Heart left ventricle (tissue), 16 donors: ENCODE measurements at places on chromosomes 16 and 17. TPM values are rescaled to one million over a fixed set of nuclear protein-coding genes. Genes with fewer than 3 reads are reported as not detected.
A peak's percentile ranks its signal among the peaks of the same experiment; 100 is the strongest.

DNA sequence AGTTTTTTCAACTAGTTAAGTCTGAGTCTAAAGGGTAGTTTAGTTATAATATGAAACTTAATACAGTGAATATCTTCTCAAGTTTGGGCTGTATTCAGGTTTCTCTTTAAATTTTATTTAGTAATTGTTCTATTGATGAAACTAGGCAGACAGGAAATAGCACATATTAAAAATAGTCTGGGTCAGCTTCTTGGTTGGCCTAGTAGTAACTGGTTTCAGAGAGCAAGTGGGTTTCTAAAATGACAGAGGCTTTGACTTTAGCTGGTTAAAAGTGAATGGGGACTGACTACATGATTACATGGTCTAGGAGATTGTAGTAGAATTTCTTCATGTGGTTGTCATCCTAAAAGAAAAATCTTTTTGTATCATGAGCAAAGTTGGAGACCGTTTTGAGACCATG, 46.8 kb downstream of the OMG start:
- no peaks in the 10 kb centered on the region for H3K4me1 ChIP-seq
- no peak for DNase-seq
- H3K36me3 ChIP-seq: peaks cover 51% of the 10 kb centered on the region
- no peak overlapping the region for H3K4me3 ChIP-seq
- peak overlapping the region; percentile 25 for H3K27ac ChIP-seq

The CCL4 gene
- total RNA-seq: 0.29 TPM

DNA sequence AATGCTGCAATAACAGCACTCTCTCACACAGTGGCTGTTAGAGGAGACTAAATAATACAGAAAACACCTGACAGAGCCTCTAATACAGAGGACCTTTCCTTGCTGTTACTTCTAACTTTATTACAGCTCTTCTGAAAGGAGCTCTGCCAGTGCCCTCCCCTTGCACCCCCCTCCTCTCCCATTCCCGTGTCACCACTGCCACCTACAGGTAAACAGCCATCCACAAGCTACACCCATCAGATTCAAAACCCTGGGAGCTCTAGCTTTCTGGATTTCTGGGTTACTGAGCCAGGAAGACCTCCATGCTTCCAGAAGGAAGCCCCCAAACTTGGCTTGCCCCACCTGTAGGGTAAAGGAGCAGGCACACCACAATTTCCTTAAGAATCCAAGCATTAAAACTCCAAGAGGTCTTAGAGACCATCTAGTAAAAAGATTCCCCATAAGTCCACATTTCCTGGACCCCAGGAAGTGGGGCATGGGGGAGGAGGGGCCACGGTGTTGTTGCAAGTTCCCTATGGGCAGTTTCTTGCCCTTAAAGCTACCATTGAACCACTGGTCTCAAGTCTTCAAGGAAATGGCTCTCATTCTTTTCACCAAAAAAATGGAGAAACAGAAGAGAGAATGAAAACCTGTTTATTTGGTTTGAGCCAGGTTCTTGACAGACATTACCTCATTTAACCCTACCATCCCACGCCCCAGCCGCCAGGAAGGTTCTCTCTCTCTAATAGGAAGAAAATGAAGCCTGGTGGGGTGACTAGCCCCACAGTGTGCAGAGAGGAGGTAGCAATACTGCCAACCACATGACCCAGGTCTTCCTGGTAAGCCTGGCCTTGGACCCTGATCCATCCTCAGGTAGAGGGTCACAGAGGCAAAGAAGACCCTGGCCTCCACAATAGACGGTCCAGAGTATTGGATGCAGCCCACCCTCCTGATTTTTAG, 52.8 kb downstream of the TOM1L2 start:
- no peaks in the 10 kb centered on the region for H3K27me3 ChIP-seq
- DNase-seq: peak; percentile 75
- no peaks in the 10 kb centered on the region for H3K36me3 ChIP-seq
- peaks cover 39% of the 10 kb centered on the region for H3K4me1 ChIP-seq

GRCh38 chr17:8371786-8372185, 4.7 kb downstream of the KRABD2 start:
- H3K27me3 ChIP-seq: no peaks in the 10 kb centered on the region
- no peak overlapping the region for H3K27ac ChIP-seq
- H3K4me3 ChIP-seq: no peak overlapping the region
- peaks cover 30% of the 10 kb centered on the region for H3K4me1 ChIP-seq
- H3K36me3 ChIP-seq: peaks cover 6% of the 10 kb centered on the region
- DNase-seq: no peak
